ENCODE measurements at places on chromosomes 1 and 21. TPM values are rescaled to one million over a fixed set of nuclear protein-coding genes. Genes with fewer than 3 reads are reported as not detected.

The FNDC5 gene
- 0.70 TPM for total RNA-seq

- DNase-seq, result peak; percentile 46
Observed at GRCh38 chr1:209168204-209168603, 415.3 kb upstream of the CAMK1G start.

DNA sequence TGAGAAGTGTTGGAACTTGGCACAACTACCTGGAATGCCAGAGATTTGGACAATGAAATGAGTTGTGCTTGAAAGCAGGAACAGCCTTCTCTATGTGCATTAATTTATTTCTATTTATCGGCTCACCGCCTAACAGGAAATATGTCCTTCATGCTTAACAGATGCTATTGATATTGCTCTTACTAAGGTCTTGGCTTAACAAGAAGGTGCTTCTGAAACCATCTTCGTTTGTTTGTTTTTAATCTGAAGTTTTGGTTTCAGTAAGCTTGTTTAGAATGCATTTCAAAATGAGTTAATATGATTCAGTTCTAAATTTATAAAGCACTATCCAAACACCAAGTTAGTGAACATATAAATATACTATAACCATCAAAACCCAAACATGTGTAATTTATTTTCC is 898.3 kb upstream of the B3GALT2 start:
- DNase-seq, result no peak

DNA sequence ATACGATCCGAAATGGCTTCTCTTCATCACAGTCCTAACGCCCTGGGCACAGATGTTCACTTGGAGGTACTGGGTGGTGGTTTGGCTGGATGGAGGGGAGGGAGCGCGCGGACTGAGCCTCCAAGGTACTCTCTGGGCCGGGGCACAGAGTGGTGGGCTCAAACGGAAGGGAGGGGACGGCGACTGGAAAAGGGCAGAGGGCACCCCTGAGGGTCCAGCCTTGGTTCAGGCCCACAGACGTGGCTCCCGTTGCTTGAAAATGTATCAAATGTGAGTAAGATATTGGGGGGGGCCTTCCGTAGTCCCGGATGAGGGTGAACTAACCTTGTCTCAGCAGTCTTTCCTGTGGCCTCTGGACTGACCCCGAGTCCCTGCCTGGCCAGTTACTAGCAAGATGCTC is 463 bp downstream of the IL12RB2 start:
- DNase-seq, result no peak
